ENCODE measurements at places on chromosomes 2 and 18. TPM values are rescaled to one million over a fixed set of nuclear protein-coding genes. Genes with fewer than 3 reads are reported as not detected.

GRCh38 chr2:239268082-239268481, 132.7 kb downstream of the HDAC4 start:
- no peak for DNase-seq

GRCh38 chr2:156320486-156321098, 11.9 kb downstream of the NR4A2 start:
- DNase-seq: no peak

Gene PCARE
- total RNA-seq: 0.09 TPM

Gene ANO7
- 0.74 TPM for total RNA-seq

GRCh38 chr2:78465707-78466106, 559.8 kb upstream of the REG3G start:
- no peak for DNase-seq

DNA sequence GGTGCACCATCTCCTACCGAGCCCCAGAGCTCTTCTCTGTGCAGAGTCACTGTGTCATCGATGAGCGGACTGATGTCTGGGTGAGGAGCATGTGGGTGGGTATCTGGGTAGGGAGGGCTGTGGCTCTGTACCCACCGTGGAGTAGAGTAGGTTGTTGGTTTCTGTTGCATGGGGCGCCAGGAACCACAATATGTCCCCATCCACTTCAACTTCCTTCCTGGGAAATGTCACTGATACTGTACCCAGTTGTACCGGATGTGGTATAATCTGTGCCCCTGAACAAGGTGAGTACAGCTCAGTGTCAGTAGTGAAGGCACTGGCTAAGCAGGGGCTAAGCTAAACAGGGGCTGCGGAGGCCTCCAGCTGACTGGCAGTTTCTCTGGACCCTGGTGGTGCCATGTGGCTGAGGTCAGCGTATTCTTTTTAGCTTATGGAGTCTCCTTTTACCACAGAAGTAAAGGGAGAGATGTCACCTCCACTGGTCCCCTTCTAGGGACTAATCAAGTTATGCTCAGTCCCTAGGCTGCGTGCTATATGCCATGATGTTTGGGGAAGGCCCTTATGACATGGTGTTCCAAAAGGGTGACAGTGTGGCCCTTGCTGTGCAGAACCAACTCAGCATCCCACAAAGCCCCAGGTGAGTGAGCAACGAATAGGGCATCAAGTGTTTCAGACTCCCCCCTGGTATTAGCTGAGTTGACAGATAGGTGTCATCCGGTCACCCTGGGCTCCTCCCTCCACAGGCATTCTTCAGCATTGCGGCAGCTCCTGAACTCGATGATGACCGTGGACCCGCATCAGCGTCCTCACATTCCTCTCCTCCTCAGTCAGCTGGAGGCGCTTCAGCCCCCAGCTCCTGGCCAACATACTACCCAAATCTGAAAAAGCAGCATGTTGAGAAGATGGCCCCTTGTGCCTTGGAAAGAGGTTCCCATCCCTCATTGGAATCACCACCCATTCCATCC, 2.7 kb downstream of the STK16 start:
- DNase-seq: no peak

Gene CHRNG
- total RNA-seq: not detected

Gene ITPRIPL1
- total RNA-seq: 2.2 TPM

DNA sequence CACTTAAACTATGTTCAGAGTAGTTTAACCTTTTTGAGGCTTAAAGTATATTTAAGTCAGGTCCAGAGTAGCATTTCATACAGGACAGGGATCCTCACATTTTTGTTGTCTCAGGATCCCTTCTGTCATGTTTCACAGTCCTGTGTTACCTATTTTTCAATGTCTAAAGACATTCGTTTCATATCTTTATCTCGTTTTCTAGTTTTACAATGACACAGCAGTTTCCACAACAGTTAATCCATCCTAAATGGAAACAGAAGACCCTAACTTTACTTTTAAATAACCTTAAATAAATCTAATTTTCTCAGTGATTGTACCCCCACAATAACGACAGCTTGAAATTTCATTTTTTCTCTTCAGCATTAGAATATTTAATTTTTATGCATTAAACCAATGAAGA, 17.3 kb upstream of the SCN9A start:
- no peak for DNase-seq

DNA sequence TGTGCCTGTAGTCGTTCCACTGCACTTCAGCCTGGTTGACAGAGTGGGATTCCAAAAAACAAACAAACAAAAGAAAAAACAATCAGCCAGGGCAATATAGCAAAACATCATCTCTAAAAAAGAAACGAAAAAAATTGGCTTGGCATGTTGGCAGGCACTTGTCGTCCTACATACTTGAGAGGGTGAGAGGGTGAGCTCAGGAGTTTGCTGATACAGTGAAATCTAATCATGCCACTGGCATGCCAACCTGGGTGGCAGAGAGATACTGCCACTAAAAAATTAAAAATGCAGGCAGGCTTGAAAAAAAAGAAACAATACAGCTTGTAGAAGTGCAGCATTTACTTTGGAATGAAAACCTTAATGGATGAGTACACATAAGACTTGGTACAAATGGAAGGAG, 282.9 kb upstream of the RGPD4 start:
- DNase-seq: no peak

DNA sequence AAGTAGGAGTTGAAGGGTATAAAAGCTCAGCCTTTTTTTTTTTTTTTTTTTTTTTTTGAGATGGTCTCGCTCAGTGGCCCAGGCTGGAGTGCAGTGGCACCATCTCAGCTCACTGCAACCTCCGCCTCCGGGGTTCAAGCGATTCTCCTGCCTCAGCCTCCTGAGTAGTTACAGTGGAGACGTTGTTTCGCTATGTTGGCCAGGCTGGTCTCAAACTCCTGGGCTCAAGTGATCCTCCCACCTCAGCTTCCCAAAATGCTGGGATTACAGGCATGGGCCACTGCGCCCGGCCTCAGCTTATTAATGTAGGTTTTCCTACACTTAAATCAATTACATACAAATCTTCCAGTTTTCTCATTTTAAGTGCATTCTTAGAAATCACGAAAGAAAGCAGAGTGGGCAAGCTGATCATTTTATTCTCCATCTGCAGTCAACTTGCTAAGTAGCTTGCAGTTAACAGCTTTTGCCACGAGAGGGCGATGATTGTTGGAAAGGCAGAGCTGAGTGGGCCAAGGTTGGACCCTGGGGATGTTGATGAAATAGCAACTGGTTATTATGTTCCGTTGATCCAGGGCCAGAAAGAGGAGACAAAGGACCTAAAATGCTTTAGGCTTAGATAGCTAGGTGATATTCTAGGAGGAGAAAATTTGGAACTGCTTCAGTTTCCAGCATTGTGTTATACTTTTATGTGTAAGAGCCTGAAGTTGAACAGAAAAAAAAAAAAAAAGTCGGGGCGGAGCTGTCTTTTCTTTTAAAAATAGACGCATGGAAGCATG, 234.4 kb upstream of the EPAS1 start:
- peak; percentile 85 for DNase-seq

GRCh38 chr18:57802213-57803102, 657 bp downstream of the ATP8B1 start:
- DNase-seq: no peak

GRCh38 chr2:232698556-232699091, 1.5 kb downstream of the GIGYF2 start:
- DNase-seq: no peak

DNA sequence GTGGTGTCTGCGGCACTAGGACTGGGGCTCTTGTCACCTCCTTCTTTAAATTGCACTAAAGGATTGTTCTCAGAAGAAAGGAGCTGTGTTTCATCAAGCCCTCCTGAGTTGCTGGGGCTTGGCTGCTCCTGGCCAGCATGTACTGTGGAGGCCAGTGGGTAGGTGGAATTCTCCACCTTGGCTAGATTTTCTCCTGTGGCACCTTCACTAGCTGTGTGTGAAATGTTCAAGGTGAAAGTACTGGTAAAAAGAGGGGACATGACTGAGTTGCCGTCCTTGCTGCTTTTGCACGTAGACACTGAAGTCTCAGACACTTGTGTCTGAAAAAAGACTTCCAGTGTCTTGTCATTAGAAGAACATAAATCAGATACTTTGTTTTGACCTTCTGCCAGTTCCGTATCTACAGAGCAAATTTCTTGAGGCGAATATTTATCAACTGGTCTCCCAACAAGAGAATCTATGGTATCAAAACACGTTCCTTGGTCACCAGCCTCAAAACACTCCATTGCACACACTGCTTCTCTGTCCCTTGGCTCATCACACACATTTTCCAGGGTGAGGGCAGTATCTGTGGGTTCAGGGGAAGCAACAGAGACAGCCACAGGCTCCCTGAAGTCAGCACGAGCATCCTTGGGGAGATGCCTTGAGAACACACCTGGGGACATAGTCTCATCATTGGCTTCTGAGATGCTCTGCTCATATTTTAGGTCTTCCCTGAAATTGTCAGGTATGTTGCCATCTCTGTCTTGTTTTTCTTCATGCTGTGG, 91.4 kb downstream of the ALPK2 start:
- DNase-seq: no peak

DNA sequence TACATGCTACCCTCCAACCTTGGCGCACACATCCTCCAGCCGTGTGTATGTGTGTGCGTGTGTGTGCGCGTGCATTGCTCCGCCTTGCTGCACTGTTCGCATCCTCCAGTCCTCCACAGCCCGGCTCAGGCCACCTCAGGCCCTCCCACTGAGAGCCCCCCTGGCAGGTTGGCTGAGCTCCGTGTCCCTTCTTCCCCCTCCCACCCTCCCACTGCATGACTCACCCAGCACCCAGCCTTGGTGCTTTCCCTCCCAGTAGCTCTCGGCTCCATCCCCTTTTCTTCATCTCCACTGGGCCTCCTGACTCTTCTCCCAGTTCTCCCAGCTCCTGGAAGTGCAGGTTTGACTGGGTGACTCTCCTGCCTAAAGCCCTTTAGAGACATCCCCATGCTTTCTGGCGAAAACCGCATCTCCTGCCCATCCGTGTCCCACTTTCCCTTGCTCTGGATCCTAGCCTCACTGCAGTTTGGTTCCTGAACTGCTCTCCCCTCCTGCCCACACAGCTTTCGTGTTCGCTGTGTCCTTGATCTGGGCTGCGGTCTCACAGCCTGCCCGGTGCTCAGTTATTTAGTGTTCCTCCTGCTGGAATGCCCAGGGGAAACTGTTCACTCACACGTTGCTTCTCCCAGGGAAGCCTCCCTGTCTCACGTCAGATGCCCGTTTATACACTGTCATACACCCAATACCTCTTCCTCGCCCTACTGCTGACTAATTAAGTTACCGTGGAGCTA, 4.9 kb downstream of the TMEM177 start:
- DNase-seq: no peak

DNA sequence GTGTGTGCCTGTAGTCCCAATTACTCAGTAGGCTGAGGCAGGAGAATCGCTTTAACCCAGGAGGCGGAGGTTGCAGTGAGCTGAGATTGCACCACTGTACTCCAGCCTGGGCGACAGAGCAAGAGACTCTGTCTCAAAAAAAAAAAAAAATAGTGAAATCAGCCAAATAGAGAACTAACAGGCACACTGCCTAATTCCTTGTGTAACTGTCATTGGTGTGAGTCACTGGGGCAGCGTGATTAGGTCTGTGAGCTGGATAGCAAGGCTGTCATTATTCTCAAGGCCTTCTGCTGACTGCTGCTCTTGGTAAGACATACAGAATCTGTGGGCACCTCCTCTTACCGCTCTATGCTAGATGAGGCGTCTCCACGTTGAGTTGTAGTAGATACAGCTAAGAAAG, 270.3 kb downstream of the NEDD4L start:
- peak; percentile 87 for DNase-seq

DNA sequence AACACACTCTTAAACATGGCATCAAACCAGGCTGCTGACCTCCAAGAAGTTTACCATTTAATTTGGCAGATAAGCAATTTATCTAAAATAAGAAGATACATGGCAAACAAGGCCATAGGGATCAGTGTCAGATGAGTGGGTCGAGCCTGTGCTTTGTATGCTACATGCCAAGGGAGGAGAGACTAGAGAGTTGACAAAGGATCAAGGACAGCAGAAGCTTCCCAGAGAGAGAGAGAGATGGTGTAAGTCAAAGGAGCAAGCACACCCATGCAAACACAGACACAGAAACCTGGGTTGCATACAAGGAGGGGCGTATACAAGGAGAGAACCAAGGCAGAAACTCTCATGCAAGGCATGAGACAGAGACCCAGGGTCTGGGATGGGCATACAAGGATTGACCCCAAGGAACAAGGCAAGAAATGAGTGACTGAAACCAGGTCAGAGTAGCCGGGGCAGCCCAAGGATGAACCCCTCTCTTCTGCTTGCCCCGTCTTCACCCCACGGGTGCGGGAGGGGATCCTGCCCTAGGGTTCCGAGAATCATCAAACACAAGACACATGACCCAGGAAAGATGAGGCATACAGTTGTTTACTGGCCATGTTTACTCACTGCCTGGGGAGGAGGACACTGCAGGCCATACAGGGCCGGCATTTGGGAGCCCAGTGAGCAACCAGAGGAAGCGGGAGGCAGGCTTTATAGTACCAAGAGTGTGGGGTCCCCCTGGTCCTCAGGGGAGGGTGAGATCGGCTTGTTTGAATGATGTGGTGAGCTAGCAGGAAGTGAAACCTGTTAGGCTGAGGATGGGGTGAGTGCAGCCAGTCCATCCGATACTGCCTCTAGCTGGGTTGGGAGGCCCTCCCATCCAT, 529.2 kb upstream of the ID2 start:
- no peak for DNase-seq

- peak; percentile 33 for DNase-seq
These were observed 128.2 kb downstream of the FIGN start for GRCh38 chr2:163607630-163608029.

Gene C1QL2
- not detected for total RNA-seq

Gene GRHL1
- total RNA-seq: 5.4 TPM

DNA sequence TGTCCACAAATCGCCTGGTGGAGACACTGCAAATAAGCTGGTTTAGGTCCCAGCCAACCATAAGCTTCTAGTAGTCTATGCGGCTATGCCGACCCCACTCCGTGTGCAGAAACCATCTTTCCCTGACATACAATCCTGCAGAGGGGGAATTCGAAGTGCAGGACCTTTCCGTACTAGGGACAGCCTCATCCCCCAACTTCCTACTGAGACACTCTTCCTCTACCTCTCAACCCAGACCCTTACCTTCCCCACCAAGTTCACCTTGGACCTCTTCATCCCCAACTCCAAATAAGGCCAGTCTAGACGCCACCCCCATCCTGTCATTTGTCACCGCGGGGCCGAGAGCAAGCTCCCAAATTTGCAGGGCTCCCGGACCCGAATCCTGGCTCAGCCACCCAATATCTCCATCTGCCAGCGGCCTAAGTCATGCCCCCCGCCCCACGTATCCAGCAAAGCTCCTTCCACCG, 496 bp downstream of the SUCLG1 start:
- peak; percentile 19 for DNase-seq

DNA sequence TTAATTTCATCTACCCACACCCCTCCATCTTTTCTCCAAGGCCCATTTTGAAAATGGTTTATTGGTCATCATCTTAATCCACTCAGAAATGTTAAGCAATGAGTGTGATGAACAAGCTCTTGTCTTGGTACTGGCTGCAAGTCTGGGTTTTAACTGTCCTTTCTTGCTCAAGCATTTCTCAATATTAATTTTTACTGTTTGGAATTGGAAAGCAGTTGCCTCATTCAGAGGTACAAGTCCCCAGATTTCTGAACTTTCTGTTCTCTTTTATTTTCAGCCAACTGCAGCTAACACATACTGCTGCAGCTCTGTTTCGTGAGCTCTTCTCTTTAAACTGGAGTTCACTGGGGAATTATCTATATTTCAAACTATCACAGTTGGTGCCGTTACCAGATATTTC, 99.4 kb upstream of the TEX51 start:
- no peak for DNase-seq
